ENCODE measurements at places on chromosomes 16 and 17. TPM values are rescaled to one million over a fixed set of nuclear protein-coding genes. Genes with fewer than 3 reads are reported as not detected.

The CBX8 gene
- total RNA-seq: 2.1 TPM

The KRT20 gene
- not detected for total RNA-seq

The MARVELD3 gene
- not detected for total RNA-seq

The KRTAP2-3 gene
- total RNA-seq: 1.8 TPM

The POLR2A gene
- total RNA-seq: 124 TPM

The ATP2A1 gene
- total RNA-seq: 0.53 TPM

The GPR179 gene
- total RNA-seq: not detected

The ANKFN1 gene
- total RNA-seq: not detected

The TOM1L1 gene
- 5.0 TPM for total RNA-seq

The CDRT15L2 gene
- not detected for total RNA-seq

The MRPL38 gene
- total RNA-seq: 36.8 TPM

The PIPOX gene
- not detected for total RNA-seq

The HNF1B gene
- total RNA-seq: 0.99 TPM

The CCL16 gene
- not detected for total RNA-seq

The AANAT gene
- total RNA-seq: not detected

The P2RX5 gene
- 1.2 TPM for total RNA-seq

The TBC1D3H gene
- total RNA-seq: not detected

The SUMO2 gene
- total RNA-seq: 80.6 TPM

The CES4A gene
- 0.53 TPM for total RNA-seq

The CIBAR2 gene
- not detected for total RNA-seq

The CIAO2B gene
- total RNA-seq: 85.1 TPM

The RNF112 gene
- not detected for total RNA-seq

The CHP2 gene
- not detected for total RNA-seq

The SNTB2 gene
- 51.4 TPM for total RNA-seq

The EVI2B gene
- total RNA-seq: 1.6 TPM

The KLHL10 gene
- total RNA-seq: not detected

The MFAP4 gene
- not detected for total RNA-seq

The MAF gene
- total RNA-seq: 12.0 TPM

The TMEM92 gene
- 0.12 TPM for total RNA-seq

The RABEP2 gene
- total RNA-seq: 61.0 TPM

The C1QTNF8 gene
- not detected for total RNA-seq

The SPATA20 gene
- total RNA-seq: 127 TPM

The EMP2 gene
- total RNA-seq: 6.0 TPM

The DNAH9 gene
- total RNA-seq: not detected

The PRR29 gene
- total RNA-seq: 2.0 TPM

The C17orf78 gene
- total RNA-seq: not detected

The EVI2A gene
- total RNA-seq: 1.2 TPM

The SYNGR3 gene
- total RNA-seq: 5.6 TPM

The WDR90 gene
- 17.4 TPM for total RNA-seq

The PRCD gene
- 1.8 TPM for total RNA-seq

The NPIPB6 gene
- total RNA-seq: not detected

The PRPSAP1 gene
- 79.1 TPM for total RNA-seq

The STH gene
- not detected for total RNA-seq

The TMEM100 gene
- total RNA-seq: 0.12 TPM

The SEPTIN1 gene
- total RNA-seq: 0.47 TPM

The RND2 gene
- 0.18 TPM for total RNA-seq

The HOXB6 gene
- 48.2 TPM for total RNA-seq

The CCL8 gene
- not detected for total RNA-seq

The SGSH gene
- 79.5 TPM for total RNA-seq

The SDF2 gene
- total RNA-seq: 54.4 TPM

The KRTAP9-4 gene
- not detected for total RNA-seq
